ENCODE measurements at places on chromosomes 3 and 15.

DNA sequence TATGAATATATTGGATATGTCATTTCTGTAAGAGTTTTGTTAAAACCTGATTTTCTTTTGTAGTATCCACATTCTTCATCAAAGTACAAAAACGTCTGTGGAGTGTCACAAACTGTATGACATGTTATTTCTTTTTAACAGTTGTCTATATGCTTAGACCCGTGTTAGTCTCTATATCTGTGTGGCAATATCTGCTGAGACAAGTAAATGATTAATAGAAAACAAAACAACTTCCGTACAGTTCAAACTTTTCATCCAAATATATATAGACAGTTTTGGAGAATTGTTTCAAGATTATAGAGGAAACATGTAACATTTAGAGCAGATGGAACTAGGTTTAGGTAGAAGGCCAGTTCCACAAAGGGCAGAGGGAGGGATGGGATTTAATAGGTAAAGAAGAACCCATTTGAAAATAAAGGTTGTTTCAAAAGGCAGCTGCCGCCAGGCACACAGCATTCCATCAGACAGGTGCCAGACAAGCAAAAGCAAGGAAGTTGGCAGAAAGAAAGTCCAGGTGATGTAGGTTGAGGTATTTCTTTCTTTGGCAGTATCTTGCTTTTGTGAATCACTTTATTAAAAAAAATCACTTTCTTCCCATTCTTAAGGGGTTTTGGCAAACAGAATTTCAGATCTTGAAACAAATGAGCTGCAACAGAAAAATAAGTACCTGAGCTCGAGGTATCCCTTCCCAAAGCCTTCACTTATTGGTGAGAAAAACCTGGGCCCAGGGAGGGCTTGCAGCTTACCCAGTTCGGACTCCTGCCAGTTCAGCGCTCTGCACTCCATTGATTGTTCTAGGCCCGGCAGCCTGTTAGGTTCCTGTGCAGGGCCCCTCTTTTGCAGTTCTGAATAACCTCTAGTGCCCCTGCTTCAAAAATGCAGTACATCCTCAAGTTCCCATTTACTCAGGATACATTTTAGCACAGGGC, 49.0 kb downstream of the LRRN1 start:
- no peak for DNase-seq

DNA sequence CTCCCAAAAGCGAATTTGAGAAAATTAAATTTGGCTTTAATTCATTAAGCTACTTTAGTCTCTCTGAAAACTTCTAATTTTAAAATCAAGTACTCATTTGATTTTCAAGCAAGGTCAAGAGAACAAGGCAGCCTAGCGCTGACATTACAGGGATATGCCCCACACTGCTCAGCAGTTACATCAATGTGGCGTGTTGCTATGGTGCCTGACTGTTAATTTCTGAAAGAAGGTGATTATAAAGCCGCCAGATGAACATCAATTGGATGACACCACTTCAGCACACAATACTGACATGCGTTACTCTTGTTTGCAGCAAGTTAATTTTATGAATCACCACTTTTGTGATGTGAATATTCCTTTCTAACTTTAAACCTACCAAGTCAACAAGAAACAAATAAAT, 284.4 kb downstream of the FOXP1 start:
- no peak for DNase-seq

- no peak for DNase-seq
Measured at GRCh38 chr15:46301291-46301690, 666.5 kb downstream of the SQOR start.

DNA sequence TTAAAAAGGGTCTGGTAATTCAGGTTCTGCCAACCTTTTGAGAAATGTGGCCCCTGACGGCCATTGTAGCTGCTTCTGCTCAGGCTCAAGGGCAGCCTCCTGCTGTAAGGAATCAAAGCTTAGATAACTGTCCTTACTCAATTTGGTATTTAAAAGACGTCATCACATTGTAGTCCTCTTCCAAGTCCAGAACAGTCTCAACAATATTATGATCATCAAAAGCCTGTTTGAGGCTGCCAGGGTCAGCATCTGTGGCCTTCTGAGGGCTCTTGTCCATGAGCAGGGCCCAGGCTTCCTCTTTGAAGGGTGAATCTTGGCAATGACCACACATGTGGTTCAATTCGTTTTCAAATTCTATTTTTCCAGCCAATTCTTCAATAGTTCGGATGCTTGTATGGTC, 6.0 kb downstream of the C3orf62 start:
- no peak for DNase-seq

GRCh38 chr3:43779850-43780249, 89.1 kb downstream of the ABHD5 start:
- DNase-seq = no peak

DNA sequence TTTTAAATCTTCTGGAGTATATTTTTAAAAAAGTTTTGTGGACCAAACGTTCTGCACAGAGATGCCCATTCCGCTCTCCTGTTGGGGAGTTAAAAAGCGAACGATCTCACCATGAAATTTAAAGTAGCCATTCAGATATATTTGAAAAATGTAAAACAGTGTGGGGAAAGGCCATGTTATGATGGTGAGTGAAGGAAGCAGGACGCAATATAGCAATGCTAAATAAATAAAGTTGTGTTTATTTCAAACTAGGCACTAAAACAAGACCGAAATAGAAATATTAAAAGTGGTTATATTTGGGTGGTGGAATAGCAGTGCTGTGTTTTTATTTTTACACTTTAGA, 327 bp upstream of the CCDC13 start:
- DNase-seq = no peak

- DNase-seq = no peak
Measured at GRCh38 chr3:172369590-172370259, 78.5 kb downstream of the GHSR start.

DNA sequence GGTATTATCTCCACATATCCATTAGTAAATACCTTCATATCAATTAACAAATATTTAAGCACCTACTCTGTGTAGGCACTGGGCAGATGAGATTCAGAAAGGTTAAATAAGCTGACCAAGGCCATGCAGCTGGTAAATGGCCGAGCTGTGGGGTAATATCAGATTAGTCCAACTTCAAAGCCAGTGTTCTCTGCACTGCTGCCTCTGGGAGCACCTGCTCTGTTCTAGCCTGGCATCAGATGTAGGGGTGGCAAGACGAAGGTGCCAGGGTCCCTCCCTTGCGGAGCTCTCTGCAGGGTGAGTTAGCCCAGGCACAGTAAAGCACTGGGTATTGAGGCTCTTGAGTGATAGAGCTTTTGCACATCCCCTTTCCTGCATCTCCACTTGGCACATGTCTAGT, 5.5 kb downstream of the TATDN2 start:
- DNase-seq = no peak

DNA sequence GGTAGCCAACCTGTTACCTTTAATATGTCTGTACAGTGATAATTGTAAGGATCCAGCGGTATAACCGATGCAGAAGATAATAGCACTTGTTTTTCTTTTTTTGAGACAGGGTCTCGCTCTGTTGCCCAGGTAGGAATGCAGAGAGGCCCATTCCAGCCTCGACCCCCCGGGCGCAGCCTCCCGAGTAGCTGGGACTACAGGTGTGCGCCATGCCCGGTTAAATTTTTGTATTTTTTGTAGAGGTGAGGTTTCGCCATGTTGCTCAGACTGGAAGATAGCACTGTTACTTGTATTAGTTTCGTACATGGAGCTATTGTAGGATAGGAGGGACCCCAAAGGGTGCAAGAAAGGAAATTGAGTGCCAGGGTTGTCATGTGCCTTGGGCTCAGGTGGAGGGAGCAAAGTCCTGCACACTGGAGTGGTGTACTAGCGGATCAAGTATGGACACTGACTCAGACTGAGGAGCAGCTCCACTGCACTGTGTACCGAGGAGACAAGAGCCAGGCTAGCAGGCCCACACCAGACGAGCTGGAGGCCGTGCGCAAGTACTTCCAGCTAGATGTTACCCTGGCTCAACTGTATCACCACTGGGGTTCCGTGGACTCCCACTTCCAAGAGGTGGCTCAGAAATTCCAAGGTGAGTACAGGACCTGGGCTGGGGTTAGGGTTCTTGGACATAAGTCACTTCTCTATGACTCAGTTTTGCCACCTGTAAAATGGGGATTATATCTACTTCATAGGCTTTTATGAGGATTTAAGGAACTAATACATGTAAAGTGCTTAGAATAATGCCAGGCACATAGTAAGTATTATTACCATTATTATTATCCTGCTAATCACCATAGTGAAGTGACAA, 1.0 kb downstream of the OGG1 start:
- no peak for DNase-seq

GRCh38 chr15:92665100-92665555, 9.6 kb upstream of the FAM174B start:
- DNase-seq = no peak

GRCh38 chr3:171901615-171902312, 58.6 kb downstream of the TMEM212 start:
- DNase-seq = no peak

GRCh38 chr3:49415931-49416601, 3.8 kb downstream of the TCTA start:
- no peak for DNase-seq

DNA sequence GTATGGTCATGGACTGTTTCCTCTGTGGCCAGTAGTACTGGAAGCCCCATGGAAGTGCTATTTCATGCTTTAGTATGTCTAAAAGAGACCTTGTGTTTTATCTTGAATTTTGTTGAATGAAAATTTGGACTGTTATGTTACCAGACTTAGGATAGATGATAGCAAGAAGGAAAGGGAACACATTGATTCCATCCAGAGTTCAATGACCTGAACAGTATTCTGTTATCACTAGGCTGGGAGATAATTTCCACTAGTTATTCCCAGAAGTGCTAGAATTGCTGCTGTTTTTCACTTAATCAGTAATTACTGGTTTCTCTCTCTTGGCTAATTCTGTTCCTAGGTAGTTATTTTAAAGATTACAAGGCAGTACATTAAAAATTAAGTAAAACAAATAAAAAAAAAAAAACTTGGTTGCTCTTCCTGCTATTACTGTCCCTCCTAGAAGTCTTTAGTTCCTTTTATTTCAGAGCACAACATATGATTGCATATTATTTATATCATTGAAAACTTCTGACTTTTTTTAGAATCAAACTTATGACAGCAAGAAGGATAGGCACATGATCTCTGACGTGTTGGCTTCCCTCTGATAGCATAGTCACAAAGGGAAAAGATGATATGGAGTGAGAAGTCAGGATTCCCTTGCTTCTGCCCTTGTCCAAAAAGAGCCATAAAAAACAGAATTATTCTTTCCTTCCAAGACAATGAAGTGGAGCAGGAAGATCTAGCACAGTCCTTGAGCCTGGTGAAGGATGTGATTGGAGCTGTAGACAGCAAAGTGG, 72.2 kb downstream of the KLHL25 start:
- no peak for DNase-seq

DNA sequence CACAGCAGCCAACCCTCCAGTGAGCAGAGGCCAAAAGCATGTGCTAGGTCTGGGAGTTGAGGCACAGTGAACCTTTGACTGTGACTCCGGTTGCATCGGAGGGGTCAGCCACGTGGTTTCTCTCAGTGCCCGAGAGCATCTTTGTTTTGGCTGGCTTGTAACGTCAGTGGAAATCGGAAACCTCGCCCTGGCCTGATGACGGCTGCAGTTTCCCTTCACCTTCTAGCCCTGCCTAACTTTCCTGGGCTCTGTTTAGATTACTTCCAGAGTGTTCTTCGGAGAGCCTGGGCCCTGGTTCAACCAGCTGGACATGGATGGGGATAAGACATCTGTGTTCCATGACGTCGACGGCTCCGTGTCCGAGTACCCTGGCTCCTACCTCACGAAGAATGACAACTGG, 56.6 kb downstream of the MESD start:
- DNase-seq = peak; percentile 85

DNA sequence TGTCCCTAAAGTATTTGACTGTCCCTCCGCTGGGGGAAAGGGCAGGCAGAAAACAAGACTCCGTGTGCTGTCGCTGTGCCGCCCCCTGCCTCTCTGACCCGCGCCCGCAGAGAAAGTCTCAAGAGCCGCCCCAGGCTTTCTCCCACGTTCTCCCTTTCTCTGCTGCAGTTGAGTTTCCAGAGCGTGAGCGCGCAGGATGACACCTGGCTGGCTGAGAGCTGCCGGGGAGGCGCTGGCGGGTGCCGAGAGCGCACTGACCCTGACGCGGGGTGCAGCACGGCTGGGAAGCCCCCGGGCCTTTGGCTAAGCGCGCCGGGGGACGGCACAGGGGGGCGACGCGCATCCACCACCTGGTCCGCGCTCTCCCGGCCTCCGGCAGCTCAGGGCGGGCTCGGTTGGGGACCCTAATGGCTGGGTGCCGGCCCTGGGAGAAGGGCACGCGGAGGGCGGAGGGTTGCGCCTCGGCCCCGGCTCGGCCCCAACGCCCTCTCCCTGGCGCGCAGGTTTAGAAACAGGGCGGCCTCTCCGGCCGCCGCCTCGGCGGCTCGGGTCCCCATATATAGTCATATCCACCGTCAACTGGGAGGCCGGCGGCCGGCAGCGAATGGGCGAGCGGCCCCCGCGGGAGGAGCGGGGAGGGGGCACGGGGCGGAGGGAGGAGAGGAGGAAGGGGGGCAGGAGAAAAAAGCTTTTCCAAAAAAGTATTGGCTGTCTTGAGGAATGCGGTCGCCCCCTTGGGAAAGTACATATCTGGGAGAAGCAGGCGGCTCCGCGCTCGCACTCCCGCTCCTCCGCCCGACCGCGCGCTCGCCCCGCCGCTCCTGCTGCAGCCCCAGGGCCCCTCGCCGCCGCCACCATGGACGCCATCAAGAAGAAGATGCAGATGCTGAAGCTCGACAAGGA, at the start of gene TPM1:
TSS of gene TPM1 (plus strand) at position 774 of the 903 bp plus-strand sequence. CDS start at position 857, 83 bp downstream.
- DNase-seq = peak; percentile 90

DNA sequence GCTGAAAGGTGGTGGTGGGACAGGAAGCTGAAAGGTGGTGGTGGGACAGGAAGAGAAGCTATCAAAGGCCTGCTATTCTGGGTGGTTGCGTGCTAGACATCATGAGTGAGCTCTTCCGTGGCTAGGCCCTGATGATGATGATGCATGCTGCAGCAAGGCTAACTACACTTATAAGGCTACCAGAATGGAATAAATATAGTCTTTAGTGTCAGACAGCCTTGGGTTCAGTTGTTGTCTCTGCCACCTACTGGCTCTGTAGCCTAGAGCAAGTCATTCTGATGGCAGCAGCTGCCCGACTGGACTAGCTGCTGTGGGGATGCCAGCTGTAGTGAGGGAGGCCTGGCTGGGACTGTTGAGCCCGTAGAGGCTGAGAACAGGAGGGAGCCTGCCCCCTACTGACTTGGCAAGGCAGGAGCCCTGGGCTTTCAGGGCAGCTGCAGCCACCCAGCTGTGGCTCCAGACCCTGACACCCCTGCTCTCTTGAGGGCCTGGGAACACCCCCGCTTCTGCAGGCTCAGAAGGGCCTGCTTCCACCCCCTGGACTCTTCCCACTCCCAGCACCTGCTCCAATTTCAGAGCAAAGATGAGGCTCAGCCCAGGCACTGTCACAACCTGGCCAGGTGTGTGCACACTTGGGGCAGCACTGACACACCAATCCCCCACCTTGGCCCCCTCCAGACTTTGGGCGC, 21.4 kb upstream of the ZBED2 start:
- DNase-seq = no peak

GRCh38 chr3:12436514-12437220, 47.6 kb upstream of the TSEN2 start:
- DNase-seq = peak; percentile 61

GRCh38 chr3:140717921-140718320, 40.1 kb downstream of the TRIM42 start:
- DNase-seq = no peak

- DNase-seq = no peak
Measured at GRCh38 chr15:101641894-101642293, 10.3 kb downstream of the TM2D3 start.

GRCh38 chr3:123642182-123642956, 57.5 kb upstream of the HACD2 start:
- peak; percentile 71 for DNase-seq

- no peak for DNase-seq
Measured at GRCh38 chr15:52295421-52296001, at the start of gene MYO5C. TSS of gene MYO5C (minus strand) at chr15:52295804. CDS start at chr15:52295636, 168 bp downstream.
